ENCODE measurements at places on chromosomes 2 and 18. TPM values are rescaled to one million over a fixed set of nuclear protein-coding genes. Genes with fewer than 3 reads are reported as not detected.
A peak's percentile ranks its signal among the peaks of the same experiment; 100 is the strongest.

GRCh38 chr2:178317811-178318210, 123.5 kb downstream of the OSBPL6 start:
- DNase-seq: no peak

- DNase-seq: peak; percentile 80
Observed at GRCh38 chr2:69798909-69799526, 30.4 kb upstream of the GMCL1 start.

GRCh38 chr2:241977557-241978300, 108.2 kb downstream of the RTP5 start:
- no peak for DNase-seq

DNA sequence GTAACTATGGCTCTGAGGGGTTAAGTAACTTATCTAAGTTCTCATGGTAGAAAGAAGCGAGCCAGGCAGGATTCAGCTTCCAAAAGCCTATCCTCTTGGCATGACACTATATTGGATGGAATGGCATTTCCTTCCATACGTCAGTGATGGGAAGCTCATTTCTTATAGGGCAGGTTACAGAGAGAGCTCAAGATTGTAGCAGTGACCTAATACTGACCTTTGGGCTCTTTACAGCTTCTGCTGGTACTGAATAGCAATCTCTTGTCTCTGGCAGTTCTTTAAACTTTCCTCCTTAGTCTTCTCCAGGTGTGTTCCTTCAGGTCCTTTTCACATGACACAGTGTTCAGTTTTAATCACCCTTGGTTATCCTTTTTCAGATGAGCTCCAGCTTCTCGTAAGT, 133.0 kb downstream of the HRH4 start:
- peak; percentile 53 for DNase-seq

DNA sequence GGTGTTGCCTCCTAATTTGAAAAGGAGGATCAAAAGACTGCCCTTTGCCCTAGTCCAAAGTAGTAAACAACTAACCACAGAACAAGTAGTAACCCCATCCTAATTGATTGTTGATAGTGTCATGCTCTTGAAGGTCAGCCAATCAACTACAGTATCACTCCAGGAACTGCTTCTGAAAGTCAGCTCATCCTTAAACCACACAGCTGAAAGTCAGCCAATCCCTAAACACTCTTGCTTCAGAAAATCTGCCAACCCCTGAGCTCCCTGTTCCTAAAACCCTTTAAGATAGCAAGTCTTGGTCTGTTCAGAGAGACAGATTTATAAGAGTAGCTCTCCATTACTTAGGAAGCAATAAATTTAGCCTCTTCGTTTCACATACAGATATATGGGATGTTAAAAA, 51.6 kb upstream of the CPO start:
- DNase-seq: no peak

- peak; percentile 47 for DNase-seq
Observed at GRCh38 chr18:78458356-78458755, 521.3 kb upstream of the SALL3 start.

DNA sequence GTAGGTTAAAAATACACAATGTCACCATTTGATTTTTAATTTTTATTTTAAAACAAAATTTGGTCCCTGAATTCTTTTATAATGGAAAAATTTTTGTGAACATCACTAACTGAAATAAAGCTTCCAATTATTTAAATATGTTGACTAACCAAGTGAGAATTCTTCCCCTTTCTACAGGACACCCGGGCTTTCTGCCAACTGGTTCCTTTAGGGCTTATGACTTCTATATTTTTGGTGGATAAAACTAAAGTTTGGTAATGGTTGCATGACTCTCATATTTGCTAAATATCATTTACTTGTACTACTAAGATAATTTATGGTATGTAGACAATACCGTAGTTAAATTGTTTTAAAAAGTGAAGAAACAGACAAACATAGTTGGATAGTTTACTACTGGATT, 291.0 kb upstream of the DOK6 start:
- DNase-seq: no peak

DNA sequence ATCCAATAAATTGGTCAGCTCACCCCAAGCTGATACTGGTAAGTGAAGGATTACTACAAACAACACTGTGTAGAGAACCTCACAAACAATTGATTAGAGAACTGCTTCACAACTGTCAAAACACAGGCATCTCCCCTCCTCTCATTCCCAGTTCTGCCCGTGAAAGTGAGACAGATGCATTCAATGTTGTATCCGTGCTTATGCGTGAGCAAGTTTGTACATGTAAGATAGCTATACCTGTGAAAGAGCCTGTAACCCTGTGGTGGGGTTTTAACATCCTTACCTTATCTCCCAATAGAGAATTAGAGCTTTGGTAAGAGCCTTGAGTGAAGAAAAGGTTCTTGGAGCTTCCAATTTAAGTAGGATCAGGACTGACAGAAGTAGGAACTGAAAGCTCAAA, 9.1 kb downstream of the MARCHF4 start:
- DNase-seq: no peak

DNA sequence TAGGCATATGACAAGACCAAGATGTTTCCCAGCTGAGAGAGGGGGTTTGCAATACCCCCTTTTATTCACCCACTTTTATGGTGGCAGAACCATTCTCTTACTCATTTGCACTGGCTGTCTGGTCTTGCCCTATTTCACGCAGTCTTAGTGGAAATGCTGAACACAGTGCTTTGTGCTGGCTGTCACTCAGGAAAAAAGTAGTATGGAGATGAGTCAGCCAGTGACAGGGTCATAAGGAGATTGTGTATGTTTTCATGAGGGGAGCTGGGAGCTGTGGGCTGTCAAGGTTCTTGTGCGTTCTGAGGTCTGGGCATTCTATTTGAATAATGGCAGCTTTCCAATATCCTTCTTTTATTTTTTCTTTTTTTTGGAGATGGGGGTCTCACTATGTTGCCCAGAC, 10.9 kb upstream of the CNRIP1 start:
- DNase-seq: no peak

Gene BOLL
- total RNA-seq: not detected

Gene AOX1
- total RNA-seq: 113 TPM

DNA sequence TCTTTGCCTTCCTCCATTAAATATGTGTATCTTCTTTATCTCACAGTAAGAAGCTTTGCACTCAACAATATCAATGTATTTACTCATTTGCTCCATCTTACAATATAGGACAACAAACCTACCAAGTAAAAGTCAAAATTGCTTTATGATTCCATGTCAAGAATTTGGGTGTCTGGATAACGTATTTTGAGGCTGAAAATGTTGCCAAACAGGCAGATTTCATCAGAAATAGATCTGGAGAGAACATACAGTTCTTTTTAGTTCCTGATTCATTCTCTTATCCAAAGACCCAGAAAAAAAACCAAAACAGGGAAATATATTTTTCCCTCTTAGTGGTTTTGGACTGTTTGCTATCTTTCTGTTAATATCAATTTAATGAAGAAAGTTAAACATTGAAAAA, 621.1 kb downstream of the STK39 start:
- DNase-seq: no peak

Gene ADCYAP1
- 1.2 TPM for total RNA-seq

Measured in esophagus muscularis mucosa (tissue), 4 donors.